ENCODE measurements at places on chromosomes 3 and 15.

DNA sequence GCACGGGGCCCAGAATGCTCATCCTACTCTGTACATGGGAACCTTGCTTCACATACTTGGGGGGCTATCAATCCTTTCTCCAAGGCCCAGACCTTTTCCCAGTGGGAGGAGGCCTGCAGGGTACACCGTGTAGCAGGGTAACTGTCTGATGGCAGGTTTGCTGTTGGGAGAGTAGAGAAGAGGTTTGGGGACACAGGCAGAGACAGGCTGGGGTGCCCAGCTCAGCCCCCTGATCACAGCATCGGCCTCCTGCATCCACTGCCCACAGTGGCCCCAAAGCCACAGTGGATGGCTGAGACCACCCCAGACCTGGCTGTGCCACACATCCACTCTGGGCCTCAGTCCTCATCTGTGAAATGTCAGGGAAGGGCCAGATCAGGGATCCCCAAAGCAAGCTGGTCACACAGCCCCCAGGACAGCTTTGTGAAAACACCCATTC, 5.6 kb downstream of the CHRNA3 start:
- DNase-seq, result no peak

DNA sequence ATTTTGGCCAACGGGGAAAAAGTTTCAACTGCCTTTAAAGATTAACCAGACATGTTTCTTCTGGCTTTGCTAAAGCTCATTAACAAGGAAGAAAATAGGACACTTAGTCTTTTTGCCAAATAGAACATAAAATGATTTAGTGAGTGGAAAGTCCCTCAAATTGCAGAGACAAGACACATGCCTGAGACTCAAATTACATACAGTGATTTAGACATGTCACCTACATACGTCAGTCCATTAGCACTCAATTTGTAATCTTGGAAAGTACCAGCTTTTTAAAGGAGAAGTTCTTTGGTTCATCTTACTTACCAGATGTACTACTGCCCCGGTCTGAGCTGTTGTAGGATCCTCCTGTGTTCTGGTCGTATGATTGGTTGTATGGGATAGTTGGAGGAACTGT, 1134.2 kb downstream of the ROBO1 start:
- no peak for DNase-seq

- no peak for DNase-seq
These were observed 107.4 kb downstream of the GREM1 start for GRCh38 chr15:32825219-32825618.

GRCh38 chr3:185353823-185354614, 8.9 kb upstream of the MAP3K13 start:
- DNase-seq, result peak; percentile 96

GRCh38 chr3:160703974-160704373, 27.0 kb downstream of the ARL14 start:
- no peak for DNase-seq

GRCh38 chr3:177887475-177887874, 648.8 kb upstream of the KCNMB2 start:
- no peak for DNase-seq

DNA sequence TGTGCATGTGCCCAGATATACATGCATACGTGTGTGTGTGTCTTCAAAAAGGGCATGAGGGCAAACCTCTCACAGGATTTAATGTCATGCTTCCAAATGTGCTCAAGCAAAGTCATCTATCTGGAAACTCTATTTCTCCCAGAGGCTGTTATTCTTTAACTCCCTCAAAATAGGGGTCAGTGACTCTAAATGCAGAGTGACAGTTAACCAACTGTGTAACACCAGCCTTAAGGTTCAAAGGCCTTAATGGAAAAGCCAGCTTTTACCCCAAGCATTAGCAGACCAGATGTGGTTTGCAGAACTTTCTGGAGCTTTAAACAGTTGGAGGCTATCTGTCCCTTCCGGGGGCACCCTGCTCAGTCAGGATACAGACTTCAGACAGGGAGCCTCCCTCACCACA, 70.4 kb upstream of the SLC7A14 start:
- no peak for DNase-seq

DNA sequence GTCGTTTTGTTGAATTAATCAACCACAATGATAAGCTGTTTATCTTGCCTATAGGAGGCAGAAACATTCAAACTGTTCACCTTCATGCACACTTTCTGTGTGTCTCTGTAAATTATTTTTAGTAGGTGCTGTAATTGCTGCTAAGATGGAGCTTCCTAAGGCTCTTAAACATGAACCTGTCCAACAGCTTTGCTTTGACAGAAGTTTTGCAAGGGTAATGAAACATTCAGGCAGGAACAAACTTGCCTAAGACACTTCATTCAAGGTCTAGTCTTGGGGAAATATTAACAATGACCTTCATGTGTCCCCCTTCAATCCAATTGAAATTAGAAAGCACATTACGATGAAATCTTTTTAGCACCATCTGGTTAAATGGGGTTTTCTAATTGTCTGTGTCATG, 156.1 kb downstream of the DIPK2A start:
- no peak for DNase-seq

Measured in RPMI8226 (cell line).